Aorta (tissue), 5 donors: ENCODE measurements at places on chromosomes 2 and 18. TPM values are rescaled to one million over a fixed set of nuclear protein-coding genes. Genes with fewer than 3 reads are reported as not detected.

GRCh38 chr2:185127412-185127811 lies 529.1 kb downstream of the ZNF804A start:
- no peak for DNase-seq
- no peak overlapping the region for H3K27ac ChIP-seq
- H3K36me3 ChIP-seq = no peaks in the 10 kb centered on the region
- no peak overlapping the region for H3K4me3 ChIP-seq
- H3K27me3 ChIP-seq = no peaks in the 10 kb centered on the region
- H3K4me1 ChIP-seq = no peaks in the 10 kb centered on the region

- no peak overlapping the region for H3K27ac ChIP-seq
- no peaks in the 10 kb centered on the region for H3K4me1 ChIP-seq
- no peak overlapping the region for H3K4me3 ChIP-seq
- no peaks in the 10 kb centered on the region for H3K36me3 ChIP-seq
- H3K27me3 ChIP-seq = no peaks in the 10 kb centered on the region
Measured at GRCh38 chr2:54535599-54536195, 79.6 kb downstream of the SPTBN1 start.

GRCh38 chr2:190791976-190792575 lies 88.5 kb upstream of the GLS start:
- no peak overlapping the region for H3K27ac ChIP-seq
- H3K27me3 ChIP-seq = no peaks in the 10 kb centered on the region
- no peaks in the 10 kb centered on the region for H3K36me3 ChIP-seq
- H3K4me1 ChIP-seq = no peaks in the 10 kb centered on the region

DNA sequence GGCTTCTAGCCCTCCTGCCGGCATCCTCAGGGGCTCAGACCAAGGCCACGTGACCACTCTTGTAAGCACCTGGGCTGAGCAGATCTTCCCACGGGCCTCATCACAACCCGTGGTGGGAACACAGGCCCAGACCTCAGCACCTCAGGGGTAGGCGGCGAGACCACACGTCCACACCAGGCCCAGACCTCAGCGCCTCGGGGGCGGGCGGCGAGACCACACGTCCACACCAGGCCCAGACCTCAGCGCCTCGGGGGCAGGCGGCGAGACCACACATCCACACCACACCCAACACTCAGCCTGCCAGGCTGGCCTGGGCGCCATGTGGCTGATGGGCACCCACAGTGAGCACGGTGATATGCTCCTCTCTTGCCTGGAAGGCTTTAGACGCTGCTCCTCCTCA lies 334.4 kb upstream of the SALL3 start:
- no peaks in the 10 kb centered on the region for H3K36me3 ChIP-seq
- no peak overlapping the region for H3K27ac ChIP-seq
- H3K4me1 ChIP-seq = no peaks in the 10 kb centered on the region
- no peak for DNase-seq

TMEM247 gene
- total RNA-seq = not detected

PDE1A gene
- 17.1 TPM for total RNA-seq

C2orf66 gene
- 0.19 TPM for total RNA-seq
